Left renal pelvis (tissue), 4 donors: ENCODE measurements at places on chromosomes 16 and 17. TPM values are rescaled to one million over a fixed set of nuclear protein-coding genes. Genes with fewer than 3 reads are reported as not detected.

HOXB2 gene
- 19.5 TPM for polyA plus RNA-seq

CAPNS2 gene
- polyA plus RNA-seq: not detected

SLC4A1 gene
- 60.4 TPM for polyA plus RNA-seq

EME1 gene
- polyA plus RNA-seq: 8.0 TPM

RPL23 gene
- 3,215 TPM for polyA plus RNA-seq

FAM20A gene
- polyA plus RNA-seq: 12.4 TPM

KRT17 gene
- polyA plus RNA-seq: 1.4 TPM

RPAIN gene
- polyA plus RNA-seq: 57.0 TPM

MYLK3 gene
- 1.3 TPM for polyA plus RNA-seq

CCL23 gene
- not detected for polyA plus RNA-seq

DNA sequence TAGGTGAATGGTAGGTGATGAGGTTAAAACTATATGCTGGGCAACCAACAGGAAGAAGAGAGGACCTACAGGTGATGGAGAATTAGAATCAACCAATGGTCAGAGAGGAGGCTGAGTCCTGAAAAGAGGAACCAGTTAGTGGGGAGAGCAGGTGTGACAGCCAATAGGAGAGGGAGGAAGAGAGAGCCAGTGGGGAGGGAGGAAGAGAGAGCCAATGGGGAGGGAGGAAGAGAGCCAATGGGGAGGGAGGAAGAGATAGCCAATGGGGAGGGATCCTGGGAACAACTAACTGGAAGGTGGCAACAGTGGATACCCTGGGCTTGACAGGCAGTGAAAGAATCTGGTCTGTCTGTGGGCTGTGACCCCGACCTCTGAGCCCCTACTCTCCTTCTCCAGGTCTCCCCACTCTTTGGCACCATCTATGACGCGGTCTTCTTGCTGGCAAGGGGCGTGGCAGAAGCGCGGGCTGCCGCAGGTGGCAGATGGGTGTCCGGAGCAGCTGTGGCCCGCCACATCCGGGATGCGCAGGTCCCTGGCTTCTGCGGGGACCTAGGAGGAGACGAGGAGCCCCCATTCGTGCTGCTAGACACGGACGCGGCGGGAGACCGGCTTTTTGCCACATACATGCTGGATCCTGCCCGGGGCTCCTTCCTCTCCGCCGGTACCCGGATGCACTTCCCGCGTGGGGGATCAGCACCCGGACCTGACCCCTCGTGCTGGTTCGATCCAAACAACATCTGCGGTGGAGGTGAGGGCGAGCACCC lies 3.7 kb downstream of the GUCY2D start:
- no peak for DNase-seq

- DNase-seq: no peak
Measured at GRCh38 chr16:81261049-81261648, 22.7 kb downstream of the BCO1 start.

- DNase-seq: no peak
Measured at GRCh38 chr17:27873746-27874145, 19.4 kb downstream of the LYRM9 start.

- DNase-seq: no peak
Measured at GRCh38 chr17:6505425-6506142, 50.8 kb downstream of the PITPNM3 start.

DNA sequence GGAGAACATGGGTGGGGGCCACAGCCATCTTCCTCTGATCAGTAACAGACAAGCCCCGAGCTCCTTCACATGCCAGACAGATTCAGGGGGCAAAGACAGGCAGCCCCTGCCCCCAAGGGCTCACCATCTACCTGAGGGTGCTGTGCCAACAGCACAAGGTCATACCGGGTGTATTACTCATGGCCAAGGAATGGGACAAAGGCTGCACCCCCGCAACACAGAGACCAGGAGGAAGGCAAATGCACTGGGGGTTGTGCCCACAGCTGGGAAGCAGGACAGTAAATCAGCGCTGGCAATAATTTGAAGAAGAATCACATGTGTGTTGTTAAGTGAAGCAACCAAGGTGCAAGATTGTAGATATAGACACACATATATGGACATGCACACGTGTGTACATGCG lies 137.1 kb downstream of the C16orf95 start:
- DNase-seq: no peak

GRCh38 chr16:64312980-64313379 lies 808.9 kb downstream of the CDH11 start:
- DNase-seq: no peak

GRCh38 chr17:16926061-16926511 lies 45.8 kb downstream of the TNFRSF13B start:
- DNase-seq: no peak

GRCh38 chr16:12480286-12480685 lies 323.4 kb downstream of the CPPED1 start:
- no peak for DNase-seq

DNA sequence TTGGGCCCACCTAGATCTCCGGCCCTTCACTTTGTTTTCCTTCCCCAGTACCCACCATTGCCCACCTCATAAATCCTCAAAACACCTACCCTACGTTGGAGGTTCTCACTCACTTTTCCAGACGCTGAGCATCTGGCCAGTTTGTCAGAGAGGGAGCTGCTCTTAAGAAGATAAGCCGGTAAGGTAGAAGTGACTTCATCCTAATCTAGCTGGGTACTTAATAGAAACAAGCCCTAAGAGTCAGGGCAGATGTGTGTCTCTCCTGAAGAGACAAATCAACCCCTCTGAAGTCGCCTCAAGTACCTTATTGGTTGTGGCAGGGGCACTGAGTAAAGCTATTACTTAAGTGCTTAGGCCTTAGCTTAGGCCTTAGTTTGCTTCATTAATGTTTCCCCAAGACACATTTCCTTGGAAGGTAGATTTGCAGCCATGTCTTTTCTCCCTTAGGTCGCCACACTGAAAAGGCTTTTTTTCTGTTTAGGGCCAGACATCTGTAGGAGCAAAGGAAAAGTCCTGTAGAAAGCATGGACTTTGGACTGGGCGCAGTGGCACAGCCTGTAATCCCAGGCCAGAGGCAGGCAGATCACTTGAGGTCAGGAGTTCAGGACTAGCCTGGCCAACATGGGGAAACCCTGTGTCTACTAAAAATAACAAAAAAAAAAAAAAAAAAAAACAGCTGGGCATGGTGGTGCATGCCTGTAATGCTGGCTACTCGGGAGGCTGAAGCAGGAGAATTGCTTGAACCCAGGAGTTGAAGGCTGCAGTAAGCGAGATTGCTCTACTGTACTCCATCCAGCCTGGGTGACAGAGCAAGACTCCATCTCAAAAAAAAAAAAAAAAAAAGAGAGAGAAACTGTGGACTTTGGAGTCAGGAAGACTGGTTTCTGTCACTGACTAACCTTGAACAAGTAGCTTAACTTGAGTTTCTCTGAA lies 1.0 kb downstream of the TACO1 start:
- no peak for DNase-seq

GRCh38 chr16:57025941-57026777 lies 36.8 kb downstream of the NLRC5 start:
- no peak for DNase-seq

GRCh38 chr17:36845916-36846315 lies 91.4 kb upstream of the LHX1 start:
- no peak for DNase-seq

GRCh38 chr16:69481901-69482341 lies 57.5 kb downstream of the CYB5B start:
- DNase-seq: no peak

DNA sequence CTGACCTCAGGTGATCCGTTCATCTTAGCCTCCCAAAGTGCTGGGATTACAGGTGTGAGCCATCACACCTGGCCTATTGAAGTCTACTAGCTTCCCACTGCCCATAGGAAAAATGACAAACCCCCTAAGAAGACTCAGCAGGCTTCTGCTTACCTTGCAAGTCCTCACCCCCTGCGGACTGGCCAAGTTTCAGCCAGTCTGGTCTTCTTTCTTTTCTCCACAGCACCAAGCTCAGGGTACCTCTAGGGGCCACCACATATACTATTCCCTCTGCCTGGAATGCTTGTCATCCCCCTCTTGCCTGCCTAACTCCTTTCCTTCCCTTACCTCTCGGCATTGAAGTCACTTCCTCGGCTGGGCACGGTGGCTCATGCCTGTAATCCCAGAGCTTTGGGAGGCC lies 31.2 kb downstream of the ABCC3 start:
- DNase-seq: no peak

DNA sequence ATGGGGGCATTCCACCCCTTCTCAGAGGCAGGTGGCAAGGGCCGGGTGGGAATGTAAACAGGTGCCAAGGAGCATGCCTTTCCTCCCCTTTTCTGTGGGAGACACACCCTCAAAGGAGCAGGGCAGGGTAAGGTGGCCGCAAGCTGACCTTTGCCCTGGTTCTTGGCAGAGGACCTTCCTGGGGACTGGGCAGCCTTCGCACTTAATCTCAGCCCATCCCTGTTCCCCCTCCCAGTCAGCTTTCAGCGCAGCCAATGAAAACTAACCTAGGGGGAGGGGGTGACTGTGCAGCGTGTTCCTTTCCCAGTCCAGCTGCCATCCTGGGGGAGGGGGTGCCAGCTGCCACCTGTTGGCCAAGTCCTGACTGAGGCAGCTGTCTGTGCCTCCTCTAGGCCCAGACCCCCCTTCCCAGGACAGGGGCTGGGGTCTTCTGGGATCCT lies 2.8 kb downstream of the TRAF4 start:
- no peak for DNase-seq

- no peak for DNase-seq
Measured at GRCh38 chr17:39069114-39069756, 82.2 kb downstream of the PLXDC1 start.

DNA sequence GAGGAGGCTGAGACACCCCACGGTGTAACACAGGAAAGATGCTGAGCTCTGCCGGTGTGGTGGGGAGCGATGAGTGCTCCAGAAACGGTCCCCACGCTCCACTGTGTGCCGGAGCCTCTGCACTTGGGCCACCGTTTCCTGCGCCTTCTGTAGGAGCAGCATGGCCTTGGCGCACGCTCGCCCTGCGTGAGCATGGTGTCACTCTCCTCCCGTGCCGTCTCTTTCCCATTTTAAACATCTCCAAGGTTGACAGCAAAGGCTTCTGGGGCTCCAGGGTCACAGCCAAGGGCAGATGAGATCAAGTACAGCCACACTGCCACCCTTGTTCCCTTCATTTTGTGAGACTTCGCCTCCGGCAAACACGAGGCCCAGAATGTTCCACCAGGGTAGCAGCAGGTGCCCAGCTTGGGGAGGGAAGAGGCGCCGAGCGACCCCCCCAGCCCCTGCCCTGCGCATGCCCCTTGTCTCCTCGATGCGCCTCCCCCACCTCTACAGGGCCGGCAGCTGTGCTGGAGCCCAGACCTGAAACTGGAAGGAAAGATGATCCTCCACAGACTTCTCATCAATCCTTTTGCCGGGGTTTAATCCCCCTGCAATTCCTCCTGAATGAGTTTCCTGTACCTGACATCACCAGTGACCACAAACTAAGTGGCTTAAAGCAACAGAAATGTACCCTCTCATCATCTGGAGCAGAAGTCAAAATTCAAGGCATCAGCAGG lies 19.9 kb upstream of the OSGIN1 start:
- DNase-seq: no peak

DNA sequence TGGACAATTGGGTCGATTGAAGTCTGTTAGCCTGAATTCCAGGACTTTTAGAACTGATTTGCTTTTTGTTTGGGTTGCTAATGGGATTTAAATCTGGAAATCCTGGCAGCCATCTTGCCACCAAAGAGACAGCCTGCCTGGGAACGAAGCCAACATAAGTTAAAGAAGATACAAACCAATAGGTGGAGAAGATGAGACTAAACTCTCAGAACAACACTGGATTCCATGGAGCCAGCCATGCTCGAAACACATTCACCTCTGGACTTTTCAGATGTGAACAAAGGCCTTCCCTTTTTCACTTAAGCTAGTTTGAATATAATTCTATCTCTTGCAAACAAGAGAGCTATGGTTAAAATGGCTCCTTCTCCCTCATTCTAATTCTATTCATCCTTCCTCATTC lies 135.9 kb downstream of the TOX3 start:
- no peak for DNase-seq

GRCh38 chr16:46828292-46828691 lies 2.7 kb downstream of the C16orf87 start:
- no peak for DNase-seq

- no peak for DNase-seq
Measured at GRCh38 chr17:33318241-33318640, 25.1 kb upstream of the ASIC2 start.

- DNase-seq: no peak
Measured at GRCh38 chr16:67329901-67330300, 3.3 kb downstream of the LRRC36 start.

GRCh38 chr17:64020056-64020766 lies at the start of gene ICAM2:
Gene ICAM2 (minus strand): TSS chr17:64020633. CDS start chr17:64006691, 13,942 bp downstream.
- DNase-seq: no peak

DNA sequence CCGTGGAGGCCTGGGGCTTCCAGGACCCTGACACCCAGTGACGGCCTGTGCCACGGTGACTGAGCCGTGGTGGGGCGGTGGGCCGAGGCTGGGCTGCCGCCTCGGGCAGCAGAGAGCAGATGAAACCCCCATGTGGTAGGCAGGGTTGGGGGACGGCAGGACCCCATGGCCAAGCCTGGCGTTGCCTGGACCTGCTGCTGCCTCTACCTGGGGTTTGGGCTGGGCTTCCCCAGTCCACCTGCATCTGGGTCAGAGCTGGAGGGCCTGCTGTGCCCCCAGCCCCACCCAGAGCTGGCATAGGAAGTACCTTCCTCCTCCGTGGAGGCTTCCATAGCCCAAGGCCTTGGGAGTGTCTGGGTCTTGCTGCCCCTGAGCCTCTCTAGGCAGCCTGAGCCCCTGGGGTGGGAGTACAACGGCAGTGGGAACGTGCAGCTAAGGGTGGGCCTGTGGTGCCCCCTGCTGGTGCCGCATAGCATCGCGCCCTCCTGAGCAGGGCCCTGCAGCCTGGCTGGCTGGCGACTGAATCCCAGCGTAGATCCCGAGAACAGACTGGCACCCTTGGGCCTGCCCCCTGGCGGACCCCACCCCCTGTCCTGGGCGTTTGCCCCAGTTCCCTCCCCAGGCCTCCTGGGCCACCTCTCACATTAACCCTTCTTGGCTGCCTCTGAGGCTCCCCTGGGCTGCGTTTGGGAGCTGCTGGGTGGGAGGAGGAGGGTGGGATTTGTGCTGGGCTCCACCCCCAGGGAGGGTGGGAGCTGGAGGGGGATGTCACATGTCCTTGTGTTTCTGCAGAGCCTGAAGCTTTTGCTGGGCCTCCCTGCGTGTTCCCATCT lies 12.6 kb upstream of the ATP6V0C start:
- DNase-seq: peak; percentile 76

GRCh38 chr16:21590796-21591195 lies 8.6 kb upstream of the METTL9 start:
- no peak for DNase-seq

DNA sequence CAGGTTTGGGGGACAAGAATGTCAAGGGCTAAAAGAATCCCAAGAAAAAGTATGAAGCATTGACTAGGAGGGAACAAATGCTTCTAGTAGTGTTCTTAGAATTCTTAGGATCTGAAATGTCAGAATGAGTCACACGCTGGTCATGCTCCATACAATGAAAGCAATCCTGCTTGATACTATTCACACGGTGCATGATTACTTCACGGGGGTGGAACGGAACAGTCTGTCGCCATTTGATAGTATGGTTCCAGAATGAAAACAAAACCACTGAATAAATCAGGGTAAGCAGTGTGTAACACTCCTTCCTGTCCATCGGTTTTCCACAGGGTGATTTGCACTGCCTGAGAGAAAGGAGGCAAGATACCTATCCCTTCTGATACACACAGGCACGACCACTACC lies 22.9 kb upstream of the YWHAE start:
- DNase-seq: peak; percentile 63
